ENCODE measurements at places on chromosomes 5 and 9.

- DNase-seq: no peak
Observed at GRCh38 chr9:89380437-89381307, 62.4 kb downstream of the SECISBP2 start.

GRCh38 chr5:132764051-132764450 is 13.0 kb downstream of the SEPTIN8 start:
- DNase-seq: no peak

DNA sequence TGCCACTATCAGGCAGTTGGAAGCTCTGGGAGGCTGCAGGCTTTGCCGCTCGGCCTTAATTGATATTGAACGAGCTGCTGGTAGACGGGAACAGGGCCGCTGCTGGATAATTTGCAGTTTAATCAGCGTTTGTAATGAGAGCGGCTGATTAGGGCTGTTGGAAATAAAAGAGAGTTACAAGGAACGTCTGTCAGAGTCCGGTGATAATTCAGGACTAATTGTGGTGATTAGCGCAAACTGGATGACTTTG is 68.2 kb upstream of the TBCA start:
- DNase-seq: no peak

- DNase-seq: no peak
Observed at GRCh38 chr5:172172912-172173563, 15.0 kb downstream of the STK10 start.

GRCh38 chr9:126068534-126069230 is 257.9 kb upstream of the MVB12B start:
- DNase-seq: no peak

- no peak for DNase-seq
Observed at GRCh38 chr5:140753561-140753960, 32.4 kb upstream of the PCDHA1 start.

DNA sequence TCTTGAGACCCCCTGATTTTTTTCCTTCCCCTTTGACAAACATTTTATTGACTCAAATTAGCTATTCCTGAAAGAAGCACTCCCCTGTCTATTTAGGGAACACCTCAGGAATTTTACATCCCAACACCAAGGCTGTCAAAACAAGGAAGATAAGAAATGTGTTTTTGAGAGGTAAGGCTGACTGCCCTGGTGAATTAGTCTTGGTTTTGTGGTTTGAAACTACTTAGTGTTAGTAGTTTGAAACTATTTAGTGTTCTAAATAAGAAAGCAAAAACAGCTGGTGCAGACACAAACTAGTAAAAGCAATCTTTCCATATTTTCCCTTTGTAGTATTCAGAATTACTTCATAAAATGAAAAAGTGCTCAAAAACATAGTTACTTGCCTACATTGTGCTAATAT is 120.7 kb downstream of the PCSK1 start:
- no peak for DNase-seq

GRCh38 chr9:105678163-105678562 is 15.9 kb downstream of the TAL2 start:
- DNase-seq: no peak

GRCh38 chr9:110599468-110599867 is 19.9 kb upstream of the SVEP1 start:
- DNase-seq: no peak

DNA sequence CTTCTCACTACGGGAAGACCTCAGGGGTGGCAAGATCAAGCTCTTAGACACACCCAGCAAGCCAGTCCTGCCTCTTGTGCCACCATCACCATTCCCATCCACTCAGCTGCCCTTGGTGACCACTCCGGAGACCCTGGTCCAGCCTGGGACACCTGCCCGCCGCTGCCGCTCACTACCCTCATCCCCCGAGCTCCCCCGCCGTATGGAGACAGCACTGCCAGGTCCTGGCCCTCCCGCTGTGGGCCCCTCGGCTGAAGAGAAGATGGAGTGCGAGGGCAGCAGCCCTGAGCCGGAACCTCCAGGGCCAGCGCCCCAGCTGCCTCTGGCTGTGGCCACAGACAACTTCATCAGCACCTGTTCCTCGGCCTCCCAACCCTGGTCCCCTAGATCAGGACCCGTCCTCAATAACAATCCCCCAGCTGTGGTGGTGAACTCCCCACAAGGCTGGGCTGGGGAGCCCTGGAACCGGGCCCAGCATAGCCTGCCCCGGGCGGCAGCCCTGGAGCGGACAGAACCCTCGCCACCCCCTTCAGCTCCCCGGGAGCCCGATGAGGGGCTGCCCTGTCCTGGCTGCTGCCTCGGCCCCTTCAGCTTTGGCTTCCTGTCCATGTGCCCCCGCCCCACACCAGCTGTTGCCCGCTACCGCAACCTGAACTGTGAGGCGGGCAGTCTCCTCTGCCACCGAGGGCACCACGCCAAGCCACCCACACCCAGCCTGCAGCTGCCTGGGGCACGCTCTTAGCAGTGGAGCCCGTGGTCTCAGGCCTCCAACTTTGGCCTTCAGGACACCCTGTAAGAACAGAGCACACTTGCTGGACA is 4.1 kb downstream of the TESK1 start:
- no peak for DNase-seq
